ENCODE measurements at places on chromosomes 6 and 20.

- no peak for DNase-seq
These were observed 207.7 kb downstream of the MAFB start for GRCh38 chr20:40481337-40481736.

DNA sequence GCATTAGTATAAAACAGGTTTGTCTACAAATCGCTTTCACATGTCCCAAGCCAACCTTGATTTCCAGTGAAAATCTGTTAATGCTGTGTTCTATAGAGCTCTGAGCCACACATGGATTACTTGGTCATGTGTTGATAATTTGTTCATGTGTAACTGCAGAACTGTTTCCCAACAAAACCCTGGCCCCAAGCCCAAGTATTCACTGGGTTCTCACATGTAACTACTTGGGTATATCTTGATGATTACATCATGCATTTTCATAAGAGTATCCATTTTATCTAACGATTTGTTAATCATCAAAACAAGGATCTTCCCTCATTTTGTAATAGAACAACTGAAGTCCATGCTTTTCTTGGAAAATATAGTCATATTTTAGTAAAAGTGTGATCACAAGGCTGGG is 657.6 kb downstream of the PRKN start:
- no peak for DNase-seq

- DNase-seq, result no peak
These were observed 1.7 kb downstream of the SMOC2 start for GRCh38 chr6:168442646-168443045.

DNA sequence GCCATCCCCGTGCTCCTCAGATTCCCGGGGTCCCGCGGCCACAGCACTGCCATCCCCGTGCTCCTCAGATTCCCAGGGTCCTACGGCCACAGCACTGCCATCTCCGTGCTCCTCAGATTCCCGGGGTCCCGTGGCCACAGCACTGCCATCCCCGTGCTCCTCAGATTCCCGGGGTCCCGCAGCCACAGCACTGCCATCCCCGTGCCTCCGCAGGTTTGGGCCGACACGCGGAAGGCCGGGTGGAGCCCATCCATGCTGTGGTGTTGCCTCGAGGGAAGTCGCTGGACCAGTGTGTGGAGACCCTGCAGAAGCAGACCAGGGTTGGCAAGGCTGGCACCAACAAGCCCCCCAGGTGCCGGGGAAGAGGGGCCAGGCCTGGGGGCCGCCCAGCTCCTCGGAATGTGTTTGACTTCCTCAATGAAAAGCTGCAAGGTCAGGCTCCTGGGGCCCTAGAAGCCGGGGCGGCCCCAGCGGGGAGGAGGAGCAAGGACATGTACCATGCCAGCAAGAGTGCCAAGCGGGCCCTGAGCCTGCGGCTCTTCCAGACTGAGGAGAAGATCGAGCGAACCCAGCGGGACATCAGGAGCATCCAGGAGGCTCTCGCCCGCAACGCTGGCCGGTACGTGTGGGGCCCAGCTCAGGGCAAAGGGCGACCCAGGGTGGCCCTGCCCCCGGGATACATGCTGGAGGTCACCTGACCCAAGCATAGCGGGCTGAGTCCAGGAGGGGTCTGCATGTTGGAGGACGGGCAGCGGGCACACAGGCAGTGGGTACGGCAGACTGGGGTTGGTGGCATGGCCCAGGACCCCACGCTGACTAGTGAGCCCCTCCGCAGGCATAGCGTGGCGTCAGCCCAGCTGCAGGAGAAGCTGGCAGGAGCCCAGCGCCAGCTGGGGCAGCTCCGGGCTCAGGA is 1.3 kb upstream of the LIME1 start:
- DNase-seq, result no peak

DNA sequence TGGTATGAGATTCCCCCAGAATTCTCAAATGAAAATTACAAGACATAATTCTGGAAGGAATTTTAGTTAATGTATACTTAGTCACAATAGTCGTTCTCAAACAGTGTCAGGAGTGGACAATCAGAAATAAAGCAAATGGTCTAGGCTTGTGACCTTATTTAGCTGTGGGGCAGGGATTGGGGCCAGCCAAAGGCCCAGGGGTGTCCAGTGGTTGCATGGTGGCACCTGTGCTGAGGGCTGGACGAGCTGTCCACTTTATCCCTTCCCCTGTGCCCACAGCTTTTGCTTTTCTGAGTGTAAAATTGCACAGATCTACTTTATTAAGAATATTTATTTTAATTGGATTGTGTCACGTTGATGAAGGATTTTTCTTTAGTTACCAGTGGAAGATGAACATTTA is 195.0 kb downstream of the ARID1B start:
- DNase-seq, result no peak

- no peak for DNase-seq
These were observed 46.0 kb upstream of the FBXO30 start for GRCh38 chr6:145860562-145860961.

- no peak for DNase-seq
These were observed 2.4 kb downstream of the HM13 start for GRCh38 chr20:31516651-31517050.

- DNase-seq, result no peak
These were observed 142.5 kb downstream of the CD164 start for GRCh38 chr6:109239651-109240321.

Measured in NCI-H1105 (cell line).